ENCODE measurements at places on chromosomes 12 and 14.

GRCh38 chr14:92610849-92611271 lies 97.3 kb downstream of the RIN3 start:
- no peak for DNase-seq

DNA sequence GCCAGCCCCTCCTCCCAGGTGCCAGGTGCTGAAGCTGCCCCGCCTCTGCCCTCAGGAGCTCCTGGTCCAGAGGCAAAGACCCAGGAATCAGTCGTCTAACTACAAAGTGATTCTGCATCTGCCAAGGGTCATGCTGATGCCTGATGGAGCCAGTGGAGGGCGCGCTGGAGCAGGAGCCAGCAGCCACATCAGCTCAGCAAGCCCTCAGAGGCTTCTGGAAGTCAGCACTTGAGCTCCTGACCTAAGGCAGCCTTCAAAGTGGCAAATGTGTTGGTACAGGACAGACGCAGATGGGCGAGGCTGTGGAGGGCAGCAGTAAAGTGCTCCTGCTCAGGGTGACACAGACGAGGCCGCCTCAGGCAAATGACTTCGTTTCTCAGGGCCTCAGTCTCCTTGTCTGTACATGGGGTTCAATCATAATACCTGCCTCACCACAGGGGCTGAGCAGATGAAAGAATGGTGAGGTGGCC lies 10.9 kb downstream of the C12orf43 start:
- DNase-seq, result no peak

DNA sequence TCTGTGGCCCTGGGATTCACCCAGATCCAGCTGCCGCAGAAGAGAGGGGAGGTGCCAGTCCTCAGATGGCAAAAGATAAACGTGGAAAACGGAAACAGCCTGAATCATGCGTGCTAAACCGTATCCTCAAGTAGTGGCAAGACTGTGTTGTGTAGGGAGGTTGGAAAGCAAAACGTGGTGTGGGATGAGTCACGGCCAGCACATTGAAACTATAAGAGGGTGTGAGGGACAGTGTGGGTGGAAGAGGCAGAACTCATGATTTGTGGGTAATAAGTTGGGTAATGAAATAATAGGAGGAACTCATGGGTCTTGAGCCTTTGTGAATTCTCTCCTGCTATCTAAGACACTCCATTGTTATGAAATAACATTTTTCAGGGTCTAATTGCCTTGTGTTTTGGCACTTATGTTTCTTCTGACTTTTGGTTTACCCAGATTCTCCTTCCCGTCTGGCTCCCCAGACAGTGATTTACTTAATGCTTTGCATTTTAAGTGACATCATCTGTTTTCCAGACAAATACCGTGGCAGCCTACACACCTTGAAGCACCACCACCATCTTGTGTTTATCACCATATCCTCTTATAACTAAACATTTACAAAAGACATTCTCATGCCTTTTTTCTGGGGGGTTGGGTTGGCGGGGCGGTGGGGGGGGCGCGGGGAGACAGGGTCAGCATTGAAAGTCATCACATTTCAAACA lies 62.3 kb upstream of the PTCSC3 start:
- no peak for DNase-seq

GRCh38 chr12:69392179-69392928 lies 32.8 kb downstream of the YEATS4 start:
- DNase-seq, result no peak

DNA sequence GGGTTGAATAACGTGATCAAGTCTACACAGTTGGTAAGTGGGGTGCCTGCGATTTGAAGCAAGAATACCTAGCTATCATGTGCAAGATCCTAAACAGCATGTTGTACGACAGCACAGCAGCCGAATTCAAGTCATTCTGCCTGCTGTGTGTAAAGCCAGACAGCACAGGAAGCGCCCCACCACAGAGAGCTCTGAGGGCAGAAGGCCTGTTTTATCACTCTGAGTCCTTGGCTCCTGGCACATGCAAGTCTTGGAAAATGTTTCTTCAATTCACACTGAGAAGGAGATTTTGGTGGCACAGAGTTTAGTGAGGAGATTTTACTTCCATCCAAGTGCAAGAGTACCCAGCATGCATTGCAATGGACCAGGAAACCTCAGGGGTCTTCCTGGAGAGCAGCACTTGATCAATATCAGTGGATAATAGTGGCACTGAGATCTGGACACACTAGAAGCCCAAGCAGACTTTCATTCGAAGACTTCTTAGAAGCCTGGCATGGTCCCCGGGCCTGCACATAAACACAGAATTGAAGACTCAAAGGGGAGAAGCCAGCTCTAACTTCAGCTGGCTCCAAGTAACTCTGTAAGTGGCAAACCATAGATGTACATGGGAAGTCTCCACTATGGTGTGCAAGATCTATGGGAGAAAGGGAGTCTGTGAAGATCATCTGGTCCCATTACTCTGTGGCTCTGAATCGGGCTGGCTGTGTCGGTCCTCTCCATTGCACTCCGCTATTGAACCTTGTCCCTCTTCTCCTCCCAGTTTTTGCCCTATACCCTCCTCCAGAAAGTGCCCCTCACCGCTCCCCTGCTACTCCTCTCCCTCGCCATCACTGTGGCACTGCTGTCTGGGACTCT lies 1.5 kb upstream of the KRT1 start:
- peak; percentile 17 for DNase-seq

DNA sequence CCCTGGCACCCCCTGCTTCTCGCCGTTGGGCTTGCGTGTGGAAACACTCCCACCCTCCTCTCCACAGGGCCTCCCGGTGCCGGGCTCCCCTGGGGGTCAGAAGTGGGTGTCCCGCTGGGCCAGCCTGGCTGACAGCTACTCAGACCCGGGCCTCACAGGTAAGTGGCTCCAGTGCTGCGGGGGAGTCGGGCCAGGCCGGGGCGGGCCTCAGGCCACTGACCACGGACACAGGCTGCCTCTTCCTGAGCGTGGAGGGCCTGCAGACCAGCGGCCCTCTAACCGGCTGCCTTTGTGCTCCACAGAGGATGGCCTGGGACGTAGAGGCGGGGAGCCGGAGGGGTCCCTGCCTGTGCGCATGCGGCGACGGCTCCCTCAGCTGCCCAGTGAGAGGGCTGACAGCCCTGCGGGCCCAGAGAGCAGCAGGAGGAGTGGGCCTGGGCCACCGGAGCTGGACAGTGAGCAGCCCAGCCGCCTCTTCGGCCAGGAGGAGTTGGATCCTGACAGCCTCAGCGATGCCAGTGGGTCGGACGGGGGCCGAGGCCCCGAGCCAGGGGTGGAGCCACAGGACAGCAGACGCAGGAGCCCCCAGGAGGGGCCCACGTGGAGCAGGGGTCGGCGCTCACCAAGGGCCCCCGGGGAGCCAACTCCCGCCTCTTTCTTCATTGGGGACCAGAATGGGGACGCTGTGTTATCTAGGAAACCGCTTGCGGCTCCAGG lies 21.1 kb downstream of the CEP170B start:
- DNase-seq, result no peak

- no peak for DNase-seq
Observed at GRCh38 chr14:36270191-36270590, 50.2 kb downstream of the MBIP start.

GRCh38 chr12:40953076-40953475 lies 235.0 kb upstream of the PDZRN4 start:
- no peak for DNase-seq

- DNase-seq, result no peak
Observed at GRCh38 chr12:49990273-49990672, 17.5 kb downstream of the AQP6 start.

DNA sequence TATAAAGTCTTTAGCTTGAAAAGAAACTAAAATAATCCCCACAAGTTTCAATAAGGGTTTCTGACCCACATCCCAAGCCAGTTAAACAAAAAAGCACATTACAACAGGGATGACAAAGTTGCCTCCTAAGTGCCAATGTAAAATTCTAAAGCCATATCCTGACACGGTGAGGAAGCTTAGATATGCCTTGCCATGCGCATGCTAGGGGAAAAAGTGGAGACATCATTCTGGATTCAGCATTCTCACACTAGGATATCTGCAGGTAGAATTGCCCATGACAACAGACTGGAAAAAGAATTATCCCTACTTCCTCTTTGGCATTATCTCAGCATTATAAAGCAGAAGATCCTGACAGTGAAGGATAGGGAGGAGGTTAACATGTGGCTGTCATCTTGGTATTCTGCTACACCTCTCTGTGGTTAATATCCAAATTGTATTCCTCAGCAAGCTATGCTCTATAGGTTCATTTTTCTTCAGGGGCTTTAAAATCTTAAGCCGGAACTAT lies 4.9 kb downstream of the DUSP6 start:
- DNase-seq, result no peak

DNA sequence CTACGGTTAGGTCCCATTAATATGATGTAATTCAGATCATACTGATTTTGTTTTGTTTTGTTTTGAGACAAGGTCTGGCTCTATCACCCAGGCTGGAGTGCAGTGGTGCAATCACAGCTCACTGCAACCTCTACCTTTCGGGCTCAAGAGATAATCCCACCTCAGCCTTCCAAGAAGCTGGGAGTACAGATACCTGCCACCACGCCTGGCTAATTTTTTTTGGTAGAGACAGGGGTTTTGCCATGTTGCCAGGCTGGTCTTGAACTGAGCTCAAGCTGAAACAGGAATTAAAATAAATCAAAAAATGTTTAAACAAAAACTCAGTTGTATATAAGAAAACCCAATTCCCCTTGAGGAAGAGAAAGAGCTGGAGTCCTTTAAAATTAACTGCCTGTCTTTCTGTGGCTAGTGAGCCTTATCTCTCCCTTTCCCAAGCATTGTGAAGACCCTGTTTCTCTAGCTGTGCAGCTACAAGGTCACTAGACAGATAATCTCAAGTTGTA lies 17.7 kb upstream of the ANAPC7 start:
- DNase-seq, result no peak

GRCh38 chr12:2804393-2805142 lies 7.9 kb upstream of the ITFG2 start:
- no peak for DNase-seq

DNA sequence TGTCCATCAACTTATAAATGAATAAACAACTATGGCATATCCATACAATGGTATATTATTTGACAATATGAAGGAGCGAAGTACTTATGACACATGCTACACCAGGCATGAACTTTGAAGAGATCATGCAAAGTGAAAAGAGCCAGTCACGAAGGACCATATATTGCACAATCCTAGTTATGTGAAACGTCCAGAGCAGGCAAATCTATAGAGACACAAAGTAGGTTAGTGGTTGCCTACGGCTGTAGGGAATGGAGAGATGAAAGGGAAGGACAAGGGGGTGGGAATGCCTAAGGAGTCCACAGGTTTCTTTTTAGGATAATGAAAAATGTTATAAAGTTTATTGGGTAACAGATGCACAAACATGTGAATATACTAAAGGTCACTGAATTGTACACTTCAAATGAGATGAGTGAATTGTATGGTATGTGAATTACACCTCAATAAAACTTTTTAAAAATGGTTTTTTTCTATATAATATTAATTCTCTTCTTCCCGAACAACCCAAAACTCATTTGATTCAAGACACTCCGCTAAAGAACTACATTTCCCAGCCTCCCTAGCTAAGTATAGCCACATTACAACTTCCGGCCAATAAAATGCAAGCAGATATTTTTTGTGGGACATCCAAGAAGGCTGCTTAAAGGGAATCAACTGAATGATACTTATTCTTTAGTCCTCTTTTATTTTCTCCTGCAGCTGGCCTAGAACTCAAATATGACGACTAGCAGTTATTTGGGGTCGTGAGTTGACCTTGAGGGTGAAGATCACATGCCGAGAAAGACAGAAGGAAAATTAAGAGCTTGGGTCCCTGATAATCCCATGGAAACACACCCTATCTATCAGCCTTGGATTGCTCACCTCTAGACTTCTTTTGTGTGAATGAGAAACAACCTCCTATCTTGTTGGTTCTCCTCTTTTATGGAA lies 187.2 kb downstream of the TTC8 start:
- no peak for DNase-seq

DNA sequence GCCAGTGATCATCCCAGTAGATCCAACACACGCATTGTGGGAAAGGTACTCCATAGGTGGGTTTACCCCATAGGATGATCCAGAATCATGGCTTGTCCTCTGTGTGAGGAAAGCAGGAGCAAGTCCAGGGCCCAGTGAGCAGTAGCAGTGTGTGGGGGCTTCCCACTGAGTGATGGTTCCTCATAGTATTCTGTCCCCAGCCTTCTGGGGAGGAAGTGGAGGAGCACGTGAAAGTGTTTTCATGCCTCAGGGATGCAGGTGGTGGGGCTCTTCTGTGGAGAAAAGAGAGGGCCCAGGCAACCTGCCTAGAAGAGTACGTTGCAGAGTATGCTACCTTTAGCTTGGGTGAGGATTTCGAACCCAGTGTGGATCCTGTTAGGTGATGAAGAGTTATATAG lies 56.5 kb downstream of the SUSD6 start:
- no peak for DNase-seq

- DNase-seq, result no peak
Observed at GRCh38 chr12:127660961-127661360, 606.0 kb upstream of the TMEM132C start.

- DNase-seq, result no peak
Observed at GRCh38 chr14:23950411-23951135, 3.0 kb upstream of the DHRS4 start.

DNA sequence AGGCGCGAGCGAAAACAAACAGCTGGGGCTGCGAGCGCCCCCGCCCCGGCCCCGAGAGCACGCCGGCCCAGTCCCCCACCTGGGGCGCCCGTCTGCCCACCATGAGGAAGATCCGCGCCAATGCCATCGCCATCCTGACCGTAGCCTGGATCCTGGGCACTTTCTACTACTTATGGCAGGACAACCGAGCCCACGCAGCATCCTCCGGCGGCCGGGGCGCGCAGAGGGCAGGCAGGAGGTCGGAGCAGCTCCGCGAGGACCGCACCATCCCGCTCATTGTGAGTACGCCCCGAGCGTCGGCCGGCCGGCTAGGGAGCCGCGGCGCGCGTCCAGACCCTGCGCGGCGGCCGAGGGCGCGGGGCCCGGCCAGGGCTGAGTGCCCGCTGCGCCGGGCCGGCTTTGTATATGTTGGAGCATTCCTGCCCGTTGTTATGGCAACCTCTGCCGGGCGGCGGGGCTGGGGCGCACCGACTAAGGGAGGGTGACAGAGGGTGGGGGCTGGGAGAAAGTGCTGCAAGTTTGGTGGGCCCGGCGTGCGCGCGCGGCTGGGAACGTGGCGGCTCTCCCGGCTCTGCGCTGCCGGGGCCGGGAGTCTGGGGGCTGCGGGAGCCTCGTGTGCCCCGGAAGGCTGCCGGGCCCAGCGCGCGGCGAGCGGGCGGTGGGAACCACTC lies 367 bp downstream of the GALNT16 start:
- DNase-seq, result no peak

DNA sequence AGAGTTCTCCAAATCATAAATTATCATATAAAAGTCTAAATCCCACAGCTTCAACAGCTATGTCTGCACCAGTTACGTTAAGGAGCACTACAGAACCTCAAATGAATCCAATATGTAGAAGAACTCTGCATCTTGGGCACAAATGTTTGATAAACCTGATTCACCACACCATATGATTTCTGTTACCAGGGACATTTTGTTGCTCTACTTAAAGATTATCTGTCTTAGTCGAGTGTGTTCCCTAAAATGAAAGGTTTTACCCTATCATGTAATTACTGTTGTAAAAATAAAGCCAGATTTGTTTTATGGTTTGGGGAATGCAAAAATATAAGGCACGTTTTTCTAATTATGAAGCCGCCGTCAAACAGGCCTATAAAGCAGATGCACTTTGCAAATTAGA lies 363.1 kb downstream of the EGLN3 start:
- no peak for DNase-seq
